ENCODE measurements at places on chromosomes 2 and 18.

- no peak for DNase-seq
Observed at GRCh38 chr2:189533288-189534035, 47.1 kb downstream of the SLC40A1 start.

GRCh38 chr18:48607056-48607984 lies 68.5 kb downstream of the CTIF start:
- DNase-seq: no peak

- DNase-seq: no peak
Observed at GRCh38 chr2:200617156-200618053, 31.6 kb downstream of the AOX1 start.

- peak; percentile 39 for DNase-seq
Observed at GRCh38 chr2:238999291-238999741, 151.4 kb downstream of the TWIST2 start.

- no peak for DNase-seq
Observed at GRCh38 chr2:213188533-213188867, 37.1 kb upstream of the IKZF2 start.

DNA sequence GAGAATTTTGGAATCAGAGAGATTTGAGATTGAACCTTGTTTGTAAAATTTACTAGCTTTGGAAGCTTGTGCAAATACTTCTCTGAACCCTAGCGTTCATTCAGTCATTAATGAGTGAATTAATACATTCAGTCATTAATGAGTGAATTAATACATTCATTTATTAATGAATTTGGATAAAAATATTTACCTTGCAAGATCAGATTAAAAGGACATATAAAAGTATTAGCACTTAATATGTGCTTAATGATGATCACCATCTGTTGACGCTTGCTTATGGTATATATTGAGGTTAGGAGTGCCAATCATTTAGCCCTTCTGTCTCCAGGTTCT lies 26.9 kb downstream of the EML4 start:
- DNase-seq: no peak

DNA sequence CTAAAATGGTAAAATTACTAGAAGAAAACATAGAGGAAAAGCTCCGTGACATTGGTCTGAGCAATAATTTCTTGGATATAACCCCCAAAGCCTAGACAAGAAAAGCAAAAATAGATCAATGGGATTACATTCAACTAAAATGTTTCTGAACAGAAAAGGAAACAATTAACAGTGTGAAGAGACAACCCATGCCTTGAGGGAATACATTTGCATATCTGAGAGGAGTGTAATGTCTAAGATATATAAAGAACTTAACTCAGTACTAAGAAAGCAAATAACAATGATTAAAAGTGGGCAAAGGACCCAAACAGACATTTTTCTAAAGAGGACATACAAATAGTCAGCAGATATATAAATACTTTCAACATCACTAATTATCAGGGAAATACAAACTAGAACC lies 206.2 kb downstream of the VAPA start:
- no peak for DNase-seq

DNA sequence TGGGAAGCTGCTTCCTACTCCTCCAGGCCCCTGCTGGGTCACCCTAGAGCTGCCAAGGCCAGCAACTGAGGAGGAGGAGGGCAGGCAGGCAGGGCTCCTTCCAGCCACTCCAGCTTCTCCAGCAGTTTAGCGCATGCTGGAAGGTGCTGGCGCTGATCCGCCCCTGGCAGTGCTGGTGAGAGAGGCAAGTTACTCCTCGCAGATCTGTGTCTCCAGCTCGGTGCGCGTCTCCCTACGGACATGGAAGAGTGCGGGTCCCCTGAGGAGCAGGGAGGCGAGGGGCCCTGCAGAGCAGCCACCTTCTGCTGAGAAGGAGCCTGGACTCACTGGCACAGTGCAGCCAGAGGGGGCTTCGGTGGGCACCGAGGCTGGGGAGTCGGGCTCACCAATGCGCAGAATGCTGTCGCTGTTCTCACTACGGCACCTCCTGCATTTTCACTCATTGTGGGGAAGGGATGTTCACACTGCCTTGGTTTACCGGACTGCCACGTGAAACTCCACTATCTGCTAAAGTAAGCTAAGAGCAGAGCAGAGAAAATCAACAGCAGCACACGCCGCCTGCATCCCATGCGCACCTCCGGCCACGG lies 206.0 kb downstream of the HDAC4 start:
- DNase-seq: peak; percentile 33

- no peak for DNase-seq
Observed at GRCh38 chr2:98903064-98903355, 33.0 kb downstream of the CRACDL start.

DNA sequence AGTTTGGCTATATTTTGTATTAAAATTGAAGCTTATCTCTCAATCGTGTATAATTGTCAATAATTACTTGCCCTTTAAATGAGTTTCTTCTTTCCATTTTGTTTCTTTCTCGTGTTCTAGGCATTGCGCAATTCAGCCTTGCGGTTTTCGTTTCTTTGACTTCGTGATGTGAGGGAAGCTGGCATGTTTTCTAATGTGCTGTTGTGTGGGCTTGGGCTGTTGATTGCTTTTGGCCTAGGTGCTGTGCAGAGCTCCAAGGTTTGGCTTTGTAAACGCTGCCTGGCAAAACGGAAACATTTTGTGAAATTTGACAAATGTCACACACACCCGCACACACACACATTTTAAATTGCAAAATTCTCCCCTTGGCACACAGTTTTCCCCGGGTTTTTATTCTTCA lies 242.6 kb upstream of the TCF4 start:
- DNase-seq: no peak

GRCh38 chr18:75638776-75639471 lies 211.4 kb upstream of the SMIM21 start:
- no peak for DNase-seq

DNA sequence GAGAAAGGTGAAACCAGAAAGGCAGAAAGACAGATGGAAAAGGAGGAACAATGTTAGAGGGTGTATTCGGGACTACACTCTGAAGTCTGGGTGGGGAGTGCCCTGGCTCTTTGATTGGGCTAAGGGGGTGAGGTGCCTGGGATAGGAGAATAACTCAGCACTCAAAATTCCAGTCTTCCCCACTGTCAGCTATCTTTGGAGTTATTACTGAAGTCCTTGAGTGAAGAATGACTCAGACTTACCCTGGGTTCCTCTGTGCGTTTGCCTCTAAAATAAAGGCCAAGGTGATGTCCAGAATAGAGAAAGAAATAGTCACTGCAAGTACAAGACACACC lies 151.8 kb upstream of the SERPINE2 start:
- DNase-seq: no peak

- DNase-seq: peak; percentile 91
Observed at GRCh38 chr18:8608795-8609658, at the start of gene RAB12. TSS of gene RAB12 (plus strand) at chr18:8609437. CDS start at chr18:8609440, 3 bp downstream.

- DNase-seq: peak; percentile 23
Observed at GRCh38 chr2:86054535-86055082, 51.1 kb downstream of the POLR1A start.

- DNase-seq: no peak
Observed at GRCh38 chr2:136858656-136859055, 93.3 kb downstream of the THSD7B start.

GRCh38 chr2:127208313-127208712 lies 11.8 kb downstream of the CYP27C1 start:
- no peak for DNase-seq

DNA sequence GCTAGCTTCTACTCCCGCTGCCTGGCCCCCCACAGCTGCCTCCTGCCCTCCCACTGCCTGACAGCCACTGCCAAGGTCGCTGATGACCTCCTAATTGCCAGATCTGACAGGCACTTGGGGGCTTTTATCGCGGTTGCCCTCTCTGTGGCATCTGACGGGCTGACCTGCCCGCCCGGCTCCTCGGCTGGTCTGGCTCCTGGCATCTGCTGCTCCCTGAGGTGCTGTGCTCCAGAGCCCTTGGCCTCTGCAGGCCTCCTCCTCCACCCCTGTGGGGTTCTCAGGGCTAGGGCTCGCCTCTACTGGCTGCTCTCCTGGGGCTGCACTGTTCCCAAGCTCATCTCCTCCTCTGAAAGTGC lies 43.1 kb downstream of the INHBB start:
- DNase-seq: peak; percentile 37

- no peak for DNase-seq
Observed at GRCh38 chr2:222298311-222299150, at the start of gene PAX3. TSS of gene PAX3 (minus strand) at chr2:222298998. CDS start at chr2:222298615, 383 bp downstream.

DNA sequence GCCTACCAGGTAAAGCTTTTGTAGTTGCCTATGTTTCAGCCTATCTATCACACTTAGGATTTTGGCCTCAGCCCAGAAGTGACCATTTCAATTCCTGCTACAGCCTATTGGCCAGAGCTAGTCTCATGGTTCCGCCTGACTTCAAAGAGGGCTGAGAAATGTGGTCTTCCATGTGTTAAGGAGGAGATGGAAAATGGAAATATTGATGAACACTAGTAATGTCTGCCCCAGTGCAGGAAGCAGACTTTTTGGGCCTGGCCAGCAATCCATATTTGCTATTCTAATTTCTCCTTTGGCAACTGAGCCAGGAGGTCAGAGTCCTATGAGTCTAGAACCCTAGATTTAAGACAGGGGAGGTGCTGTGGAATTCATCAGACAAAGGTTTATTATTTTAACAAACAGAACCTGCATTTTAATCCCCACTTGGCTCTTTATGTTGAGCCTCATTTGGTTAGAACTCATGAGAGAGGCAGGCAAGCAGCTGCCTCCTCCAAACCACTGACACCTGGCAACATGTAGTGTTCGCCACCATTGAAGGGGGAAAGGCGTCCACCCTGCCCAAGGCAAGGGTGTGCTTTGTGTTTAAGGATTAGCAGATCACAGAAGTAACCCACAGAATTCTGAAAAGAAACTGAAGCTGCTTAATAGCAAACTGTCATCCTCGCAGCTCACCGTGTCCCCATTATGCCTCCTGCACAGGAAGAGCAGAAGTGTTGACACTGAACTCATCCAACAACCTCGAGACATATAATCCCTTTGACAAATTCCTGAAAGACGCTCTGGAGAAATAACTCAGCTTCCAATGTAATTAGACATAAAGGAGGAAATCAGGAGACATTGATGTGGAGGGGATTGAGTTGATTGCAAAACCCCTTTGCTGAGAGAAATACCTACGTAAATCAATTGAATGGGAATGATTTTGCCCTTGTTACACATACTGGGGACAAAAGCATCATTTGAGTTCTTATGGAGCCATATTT lies 47.7 kb upstream of the SCG2 start:
- no peak for DNase-seq

- DNase-seq: no peak
Observed at GRCh38 chr2:233439191-233439590, 84.9 kb downstream of the DGKD start.

- DNase-seq: no peak
Observed at GRCh38 chr2:178479275-178479616, 846 bp upstream of the FKBP7 start.

GRCh38 chr2:188957646-188958045 lies 16.5 kb upstream of the COL3A1 start:
- no peak for DNase-seq

DNA sequence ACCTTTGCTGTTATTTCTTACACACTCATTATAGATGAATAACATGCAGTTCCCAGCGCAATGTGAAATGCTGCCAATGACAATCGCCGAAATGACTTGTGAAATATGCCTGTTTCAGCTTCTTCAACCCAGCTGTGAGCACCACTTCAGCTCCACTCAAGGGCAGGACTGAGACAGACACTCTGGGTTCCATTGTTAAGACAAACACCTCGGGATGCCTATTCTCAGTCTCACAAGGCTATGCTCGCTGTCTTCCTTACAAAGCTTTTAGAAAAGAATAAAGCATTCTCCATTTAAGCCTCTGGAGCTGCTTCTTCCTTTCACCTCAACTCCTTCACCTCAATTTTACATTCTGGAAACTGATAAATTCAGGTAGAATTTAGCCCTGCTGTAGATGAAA lies 4.2 kb downstream of the CBLN2 start:
- DNase-seq: no peak

- no peak for DNase-seq
Observed at GRCh38 chr18:1408376-1408775, 503.7 kb downstream of the ADCYAP1 start.

- no peak for DNase-seq
Observed at GRCh38 chr2:72173640-72174321, 26.1 kb upstream of the CYP26B1 start.

GRCh38 chr2:230602562-230603230 lies 109.9 kb upstream of the CAB39 start:
- no peak for DNase-seq

DNA sequence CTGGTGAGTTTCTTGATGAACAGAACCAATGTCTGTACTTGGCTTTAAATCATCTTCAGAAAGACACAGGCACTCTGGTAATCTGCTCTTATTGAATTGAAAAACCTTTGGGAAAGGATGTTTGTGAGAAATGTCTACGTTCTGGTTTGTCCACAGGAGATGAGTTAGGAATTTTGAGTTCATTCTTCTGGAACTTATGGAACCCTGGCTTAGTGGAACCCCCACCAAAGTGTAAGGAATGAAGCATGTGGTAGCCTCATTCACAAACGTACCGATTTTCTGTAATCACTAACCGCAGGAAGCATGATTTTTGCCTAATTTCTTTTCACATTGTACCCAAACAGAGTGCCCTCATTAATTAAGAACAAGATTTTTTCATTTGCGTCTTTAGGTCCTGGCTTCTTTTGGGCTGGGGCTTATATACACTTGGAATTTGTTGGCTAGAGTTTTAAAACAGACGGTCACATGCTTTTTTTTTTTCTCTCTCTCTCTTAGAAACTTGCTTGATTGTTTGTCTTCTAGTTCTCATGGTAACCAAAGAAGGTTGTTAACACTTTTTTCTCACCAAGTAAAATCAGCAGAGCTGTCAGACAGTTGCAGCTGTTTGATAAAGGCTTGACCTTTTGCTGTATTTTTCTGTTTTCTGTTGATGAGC lies 314.1 kb upstream of the THUMPD2 start:
- no peak for DNase-seq

GRCh38 chr2:130823171-130823885 lies 13.4 kb upstream of the ARHGEF4 start:
- no peak for DNase-seq

DNA sequence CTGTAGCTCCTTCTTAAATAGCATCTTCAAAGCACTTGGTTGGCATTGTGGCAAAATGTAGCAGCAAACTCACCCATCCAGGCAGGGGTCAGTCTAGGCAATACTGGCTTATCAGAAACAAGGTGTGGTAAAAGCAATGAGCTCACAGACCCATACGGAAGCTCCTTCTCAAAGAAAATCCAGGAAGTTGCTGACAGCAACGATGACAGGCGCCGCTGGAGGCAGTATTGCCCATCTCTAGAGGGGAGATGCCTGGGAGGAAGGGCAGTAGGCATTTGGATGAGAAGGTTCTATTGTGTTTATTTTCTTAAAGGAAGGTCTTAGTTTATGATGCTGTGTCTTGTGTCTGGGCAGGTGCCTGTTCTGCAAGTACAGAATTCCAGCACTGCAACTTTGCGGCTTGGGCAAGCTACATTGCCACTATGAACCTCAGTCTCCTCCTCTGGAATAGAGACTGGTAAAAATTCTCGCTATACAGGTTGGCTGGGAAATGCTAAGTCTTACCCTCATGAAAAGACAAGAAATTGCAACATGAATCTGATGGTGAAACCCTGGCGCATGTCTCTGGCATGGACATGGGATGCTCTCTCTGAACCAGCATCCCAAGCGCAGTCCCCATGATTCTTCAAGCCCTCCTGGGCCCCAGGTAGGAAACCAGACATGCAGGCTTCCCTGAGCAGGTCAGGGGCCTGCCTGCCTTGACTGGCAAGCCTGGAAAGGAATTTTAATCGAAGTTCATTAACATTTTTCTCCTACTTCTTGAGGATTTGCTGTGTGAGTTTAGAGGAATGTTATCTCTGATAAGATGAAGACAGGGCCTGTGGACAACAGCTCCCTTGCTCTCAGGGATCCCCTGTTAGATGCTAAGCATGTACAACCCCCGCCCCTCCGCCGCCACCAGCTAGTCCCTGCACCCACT lies 156.0 kb downstream of the TFCP2L1 start:
- DNase-seq: no peak

Data from right lobe of liver (tissue), 6 donors.